Midbrain (tissue), 1 donor: ENCODE measurements at places on chromosomes 6 and 20.

DNA sequence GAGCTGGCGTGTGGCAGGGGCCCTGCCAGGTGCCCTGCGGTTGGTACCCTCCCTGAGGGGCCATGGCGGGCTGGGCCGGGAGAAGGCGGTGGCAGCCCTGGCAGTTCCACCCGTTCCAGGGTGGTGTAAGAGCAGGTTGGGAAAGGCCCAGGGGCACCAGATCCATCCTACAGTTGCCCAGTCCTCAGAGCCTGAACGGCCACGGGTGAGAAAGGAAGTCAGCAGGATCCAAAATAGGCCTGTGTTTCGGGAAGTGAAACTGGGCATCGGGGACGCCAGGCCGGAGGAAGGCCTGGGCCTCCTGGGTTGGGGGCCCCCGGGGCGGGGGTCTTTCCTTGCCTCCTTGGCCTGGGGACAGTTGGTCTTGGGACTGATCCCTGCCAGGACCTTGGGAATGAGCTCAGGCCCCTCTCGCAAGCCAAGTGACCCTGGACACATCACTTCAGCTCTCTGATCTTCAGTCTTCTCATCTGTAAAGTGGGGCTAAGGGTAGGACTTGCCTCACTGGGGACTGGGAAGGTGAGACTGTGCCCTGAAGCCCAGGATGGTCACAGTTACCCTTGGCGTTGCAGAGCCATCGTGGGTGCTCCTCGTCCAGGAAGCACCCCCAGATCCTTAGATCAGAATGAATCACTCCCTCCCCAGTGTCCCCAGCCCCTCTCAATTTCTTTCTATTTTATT, 18.1 kb upstream of the NOL4L start:
- DNase-seq: peak; percentile 45

GRCh38 chr6:31038559-31038958, 28.3 kb downstream of the MUC22 start:
- DNase-seq: no peak

GRCh38 chr6:167485186-167485978, 160.5 kb downstream of the TTLL2 start:
- peak; percentile 67 for DNase-seq

DNA sequence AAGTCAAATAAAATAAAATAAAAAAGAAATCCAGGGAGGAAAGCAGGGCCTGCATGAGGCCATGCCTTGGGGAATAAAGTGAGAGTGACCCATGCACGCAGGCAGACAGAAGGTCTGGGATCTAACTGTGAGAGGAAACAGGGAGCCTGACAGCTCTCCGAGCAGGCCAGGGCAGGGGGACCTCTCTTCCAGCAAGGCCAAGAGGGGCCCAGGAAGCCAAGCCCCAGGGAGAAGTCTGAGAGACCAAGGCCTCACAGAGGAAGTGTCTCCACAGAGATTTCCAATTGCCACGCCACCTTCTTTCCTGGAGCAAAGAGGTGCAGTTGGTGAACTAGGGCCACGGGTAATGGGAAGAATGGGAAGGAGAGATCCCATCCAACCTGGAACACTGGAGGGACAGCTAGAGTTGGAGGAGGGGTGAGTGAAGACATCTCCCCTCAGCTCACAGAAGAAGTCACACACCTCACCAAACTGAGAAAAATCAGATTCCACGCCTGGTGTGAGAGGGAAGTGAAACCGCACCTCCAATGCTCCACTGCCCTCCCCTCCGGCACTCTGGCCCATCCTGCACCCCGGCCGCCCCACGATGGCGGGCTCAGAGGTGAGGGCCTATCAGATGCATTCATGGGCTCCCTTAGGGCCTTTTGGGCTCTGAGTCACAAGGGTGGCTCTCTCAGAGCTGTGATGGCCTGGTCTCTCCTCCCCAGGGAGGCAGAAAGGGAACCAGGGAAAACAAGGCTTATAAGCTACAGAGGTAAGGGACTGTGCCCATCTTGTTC, 25.1 kb upstream of the TAF8 start:
- no peak for DNase-seq

DNA sequence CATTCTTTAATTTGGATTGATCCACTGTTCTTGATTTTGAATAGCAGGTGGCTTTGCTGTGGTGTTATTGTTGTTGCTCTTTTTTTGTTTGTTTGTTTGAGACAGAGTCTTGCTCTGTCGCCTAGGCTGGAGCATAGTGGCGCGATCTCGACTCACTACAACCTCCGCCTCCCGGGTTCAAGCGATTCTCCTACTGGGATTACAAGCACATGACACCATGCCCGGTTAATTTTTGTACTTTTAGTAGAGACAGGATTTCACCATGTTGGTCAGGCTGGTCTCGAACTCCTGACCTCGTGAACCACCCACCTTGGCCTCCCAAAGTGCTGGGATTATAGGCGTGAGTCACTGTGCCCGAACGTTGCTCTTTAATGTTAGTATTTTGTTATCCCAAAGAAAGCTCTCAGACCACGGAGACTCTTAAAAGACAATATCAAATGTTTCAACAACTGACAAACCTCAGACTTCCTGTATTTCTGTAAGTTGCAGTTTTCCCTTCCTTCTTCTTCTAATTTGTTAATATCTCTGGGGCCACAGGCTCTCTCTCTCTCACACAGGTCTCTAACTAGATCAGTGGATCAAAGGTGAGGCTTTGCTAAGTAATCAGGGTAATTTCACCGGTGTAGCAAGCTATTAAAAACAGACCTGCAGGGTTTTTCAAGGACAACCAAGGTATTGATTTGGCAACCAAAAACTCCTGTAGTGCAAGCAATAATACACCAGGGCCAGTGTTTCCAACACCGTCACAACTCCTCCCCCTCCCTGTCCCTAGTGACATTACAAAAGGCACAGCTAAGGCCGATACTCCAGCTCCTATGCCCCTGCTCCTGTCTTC, 48.8 kb upstream of the ZNF217 start:
- no peak for DNase-seq

GRCh38 chr6:136429264-136430065, 120.8 kb downstream of the MAP7 start:
- DNase-seq: peak; percentile 51

- no peak for DNase-seq
These were observed 7.6 kb upstream of the BTN3A3 start for GRCh38 chr6:26432627-26433201.

DNA sequence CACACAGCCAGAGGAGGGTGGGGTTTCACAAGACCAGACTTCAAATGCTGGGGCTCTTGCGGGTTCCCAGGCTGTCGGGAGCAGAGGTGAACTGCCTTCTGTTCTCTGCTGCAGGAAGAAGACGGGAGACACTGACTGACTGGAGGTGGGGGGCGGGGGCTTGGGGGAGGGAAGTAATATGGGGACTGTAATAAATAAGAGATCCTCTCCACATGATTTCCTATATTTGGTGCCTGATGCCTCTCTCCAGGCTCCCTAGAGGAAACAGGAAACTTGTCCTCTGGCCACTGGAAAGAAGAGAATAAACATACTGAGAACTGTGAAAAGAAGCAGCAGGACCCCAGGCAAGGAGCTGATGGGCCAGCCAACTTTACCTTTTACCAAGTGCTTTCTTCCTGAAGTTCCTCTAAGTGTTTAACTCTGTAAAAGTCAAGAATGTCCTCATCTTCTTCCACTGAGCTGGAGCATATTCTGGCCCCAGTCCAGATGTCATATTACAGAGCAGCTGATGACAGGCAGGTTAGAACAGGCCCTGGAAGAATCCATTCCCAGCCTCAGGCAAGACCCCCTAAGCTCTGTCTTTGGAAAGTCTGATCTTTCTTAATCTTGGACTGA, 33.2 kb upstream of the ADGRF5 start:
- no peak for DNase-seq

GRCh38 chr6:158503222-158503621, 56.7 kb upstream of the TMEM181 start:
- DNase-seq: no peak

GRCh38 chr6:69044534-69044933, 409.5 kb downstream of the ADGRB3 start:
- DNase-seq: no peak

- DNase-seq: no peak
These were observed 119.6 kb upstream of the RNF24 start for GRCh38 chr20:4134861-4135379.

- no peak for DNase-seq
These were observed 11.3 kb downstream of the FKBP5 start for GRCh38 chr6:35677456-35677855.

DNA sequence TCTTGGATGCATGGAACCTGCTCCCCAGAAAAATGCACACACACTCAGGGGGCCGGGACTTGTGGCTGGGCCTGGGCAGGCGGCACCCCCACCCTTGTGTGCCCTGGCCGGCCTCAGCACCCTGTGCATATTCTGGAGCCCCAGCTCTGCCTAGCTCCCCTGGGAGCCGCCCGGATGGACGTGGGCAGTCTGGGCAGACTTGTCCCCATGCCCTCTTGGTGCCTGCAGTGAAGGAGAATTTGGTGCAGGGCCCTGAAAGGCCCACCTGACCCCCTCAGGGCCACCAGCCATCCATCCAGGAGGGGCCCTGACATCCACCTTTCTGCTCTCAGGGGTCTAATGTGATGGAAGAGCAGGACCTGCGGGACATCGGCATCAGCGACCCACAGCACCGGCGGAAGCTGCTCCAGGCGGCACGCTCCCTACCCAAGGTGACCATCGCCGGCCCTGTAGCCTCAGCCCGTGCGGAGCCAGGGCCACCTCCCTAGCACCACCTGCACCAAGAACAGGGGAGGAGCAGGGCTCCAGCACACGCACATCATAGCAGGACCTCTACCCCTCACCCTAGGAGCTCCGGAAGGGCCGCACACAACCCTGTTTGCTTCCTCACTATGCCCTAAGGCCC, 62.8 kb downstream of the TCP11 start:
- DNase-seq: no peak

GRCh38 chr6:4906293-4907276, 97.3 kb downstream of the RPP40 start:
- DNase-seq: no peak

DNA sequence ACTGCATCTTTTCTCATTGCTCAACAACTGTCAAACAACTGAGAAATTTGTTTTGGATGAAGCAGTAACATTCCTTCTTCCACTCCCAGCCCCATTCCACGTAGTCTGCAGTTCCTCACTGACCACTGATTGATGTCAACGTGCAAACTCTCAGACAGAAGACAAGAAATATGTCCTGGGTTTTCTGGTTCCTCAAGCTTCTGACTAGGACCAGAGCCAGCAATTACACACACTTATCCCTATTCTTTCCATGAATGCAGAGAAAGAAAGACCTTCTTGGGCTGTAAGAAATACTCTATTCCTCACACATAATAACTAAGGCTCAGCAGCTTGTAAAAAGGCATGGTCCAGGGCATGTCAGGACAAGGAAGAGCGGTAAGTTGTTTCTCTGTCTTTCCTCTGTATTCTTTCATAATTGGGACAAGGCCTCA, 790.1 kb upstream of the SLC35B3 start:
- DNase-seq: no peak

DNA sequence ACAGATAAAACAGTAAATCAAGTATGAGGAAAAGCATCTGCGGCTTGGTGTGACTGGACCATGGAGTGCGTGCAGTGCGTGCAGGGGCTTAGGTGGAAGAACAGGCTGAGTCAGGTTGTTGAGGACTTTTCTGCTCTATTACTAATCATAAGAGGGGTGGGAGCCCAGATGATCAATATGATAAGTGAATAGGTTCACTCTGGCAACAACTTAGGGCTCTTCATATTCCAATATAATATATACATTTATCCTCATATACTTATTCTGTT, 56.4 kb downstream of the PDE10A start:
- no peak for DNase-seq

DNA sequence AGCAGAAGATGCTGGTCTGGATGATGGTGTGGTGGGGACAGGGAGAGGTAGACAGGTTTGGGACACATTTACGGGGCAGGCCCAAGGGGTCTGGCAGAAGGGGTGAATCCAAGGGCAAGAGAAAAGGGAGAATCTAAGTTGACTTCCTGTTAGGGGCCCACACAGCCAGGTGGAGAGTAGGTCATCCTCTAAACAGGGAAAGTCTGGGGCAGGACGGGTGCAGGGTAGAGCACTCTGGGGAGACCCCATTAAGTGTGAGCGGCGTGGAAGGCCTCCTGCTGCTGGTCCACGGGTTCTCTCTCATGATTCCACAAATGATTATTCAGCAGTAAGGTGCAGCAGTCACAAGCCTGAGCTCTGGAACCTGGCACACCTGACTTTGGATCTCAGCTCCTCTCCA, 2.7 kb downstream of the SRXN1 start:
- DNase-seq: no peak

- peak; percentile 3 for DNase-seq
These were observed 54.4 kb downstream of the PRR18 start for GRCh38 chr6:166253778-166254204.

DNA sequence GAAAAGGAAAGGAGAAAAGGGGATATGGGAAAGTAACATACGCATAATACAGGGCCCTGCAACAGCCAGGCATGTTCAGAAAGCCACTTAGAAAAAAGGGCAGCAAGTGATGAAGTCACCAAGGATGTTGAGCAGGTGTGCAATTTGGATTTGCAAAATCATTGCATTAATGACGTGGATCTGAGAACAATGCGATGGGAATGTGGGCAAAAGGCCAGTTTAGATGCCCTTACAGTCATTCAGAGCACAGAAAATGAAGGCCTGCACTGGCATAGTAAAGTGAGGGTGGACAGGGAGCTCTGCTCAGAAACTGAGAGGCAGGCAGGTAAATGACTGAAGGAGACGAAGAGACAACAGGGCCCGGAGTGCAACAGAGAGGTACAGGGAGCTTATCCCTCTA, 123.7 kb upstream of the NHSL1 start:
- DNase-seq: no peak

DNA sequence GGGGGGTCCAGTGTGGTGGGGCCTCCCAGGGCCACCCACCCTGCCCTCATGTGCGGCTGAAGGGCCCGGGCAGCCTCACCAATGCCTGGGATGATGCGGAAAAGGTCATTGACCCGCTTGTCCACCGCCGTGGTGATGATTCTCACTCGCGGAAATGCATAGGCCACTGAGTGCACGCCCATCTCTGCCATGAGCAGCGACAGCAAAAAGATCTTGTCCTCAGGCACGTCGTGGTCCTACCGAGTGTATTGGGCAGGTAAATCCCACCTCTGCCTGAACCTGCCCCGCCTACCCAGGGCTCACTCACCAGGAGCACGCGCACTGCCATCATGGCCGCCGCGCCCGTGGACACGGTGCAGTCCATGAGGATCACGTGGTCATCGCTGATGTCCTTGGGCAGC, 16.1 kb downstream of the UCKL1 start:
- DNase-seq: no peak

DNA sequence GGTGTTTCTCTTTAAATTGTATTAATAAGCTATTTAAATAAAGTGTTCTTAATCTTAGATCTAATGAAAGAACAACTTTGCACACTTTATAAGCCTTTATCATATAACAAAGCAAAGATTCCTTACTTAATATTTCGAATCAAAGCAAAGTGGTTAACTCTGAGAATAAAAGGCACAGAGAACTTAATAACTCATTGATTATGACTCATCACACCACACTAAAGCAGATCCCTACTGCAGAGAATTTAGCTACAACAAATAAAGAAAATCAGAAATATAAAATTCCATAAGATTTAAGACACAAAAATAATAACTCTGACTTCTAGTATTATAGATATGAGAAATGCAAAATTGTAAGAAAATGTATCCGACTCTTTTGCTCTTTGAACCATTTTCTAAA, 135.6 kb upstream of the RUNX2 start:
- DNase-seq: no peak
